ENCODE measurements at places on chromosomes 4 and X.

GRCh38 chrX:17788439-17788838, 51.1 kb downstream of the SCML1 start:
- no peak for DNase-seq

GRCh38 chrX:14029039-14029424, 660 bp downstream of the GEMIN8 start:
- DNase-seq = no peak

DNA sequence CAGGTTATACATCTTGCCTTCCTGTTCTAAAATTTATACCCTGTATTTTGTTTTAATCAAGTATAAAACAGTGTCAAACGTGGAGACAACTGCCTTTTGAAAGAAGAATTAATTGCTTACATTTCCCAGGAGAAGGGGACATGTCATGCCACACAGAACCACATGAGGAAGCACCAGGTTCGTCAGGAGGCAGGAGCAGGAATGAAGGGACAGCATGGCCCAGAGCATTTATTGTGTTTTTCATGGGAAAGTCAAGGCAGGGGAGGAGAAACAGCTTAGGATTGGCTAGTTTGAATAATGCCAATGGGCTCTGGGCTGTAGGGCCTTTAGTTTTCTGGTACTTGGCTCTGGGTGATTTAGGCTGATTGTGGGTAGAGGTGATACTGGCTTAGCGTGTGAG, 203.7 kb downstream of the CFAP299 start:
- no peak for DNase-seq

- no peak for DNase-seq
These were observed 2.8 kb upstream of the ARHGAP4 start for GRCh38 chrX:153928846-153929245.

DNA sequence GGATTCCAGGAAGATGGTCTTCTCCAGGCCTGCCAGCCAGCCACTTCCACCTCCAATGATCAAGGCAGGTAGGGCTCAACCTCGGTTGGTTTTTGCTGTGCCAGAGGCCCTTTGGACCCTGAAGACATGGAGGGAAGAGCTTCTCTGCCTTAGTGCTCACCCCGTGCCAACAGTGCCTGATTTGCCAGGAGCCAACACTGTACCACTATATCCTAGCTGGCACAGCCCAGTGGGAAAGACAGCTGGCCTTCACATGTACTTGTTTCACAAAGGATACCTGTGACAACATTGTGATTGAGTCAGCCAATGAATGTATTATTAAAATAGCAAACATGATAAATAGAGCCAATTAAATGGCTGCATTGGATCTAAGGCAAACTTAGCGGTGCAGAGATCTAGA, 51.9 kb upstream of the PRPS1 start:
- no peak for DNase-seq

GRCh38 chrX:63708801-63709200, 76.2 kb downstream of the ARHGEF9 start:
- DNase-seq = no peak

DNA sequence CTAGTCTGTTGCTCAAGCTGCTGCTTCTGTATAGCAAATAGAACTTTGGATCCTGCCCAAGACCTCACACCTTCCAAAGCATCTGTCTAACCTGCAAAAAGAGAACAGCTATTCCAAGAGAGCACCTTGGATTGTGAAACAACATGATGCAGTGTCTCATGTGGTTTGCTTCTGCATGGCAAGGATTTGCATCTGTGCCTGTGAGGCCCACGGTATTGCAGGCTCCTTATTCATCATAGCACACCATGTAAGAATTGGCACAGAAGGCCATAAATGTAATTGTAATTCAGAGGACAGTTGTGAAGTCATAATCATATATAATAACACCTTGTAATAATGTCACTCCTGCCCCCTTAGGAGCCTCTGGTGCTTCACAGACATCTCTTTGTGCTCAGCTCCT, 147.1 kb downstream of the ZNF674 start:
- DNase-seq = no peak

DNA sequence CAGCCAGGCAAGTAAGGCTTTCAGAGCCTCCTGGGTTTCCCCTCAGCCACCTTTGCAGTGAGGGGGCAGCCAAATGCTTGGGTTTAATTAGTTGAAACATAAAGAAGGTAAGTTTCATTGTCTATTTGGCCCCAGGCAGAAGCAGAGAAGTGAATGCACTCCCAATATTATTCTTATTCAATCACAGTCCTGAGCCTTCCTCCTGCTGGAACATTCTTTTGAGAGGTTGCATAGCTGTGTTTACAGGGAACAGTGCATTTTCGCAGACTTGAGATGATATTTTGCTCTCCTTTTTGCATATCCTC, 13.9 kb downstream of the SLC2A9 start:
- DNase-seq = no peak

GRCh38 chr4:112060212-112060611, 85.0 kb upstream of the FAM241A start:
- DNase-seq = no peak

Data from thymus (tissue), 14 donors.